ENCODE measurements at places on chromosomes 7 and 10. TPM values are rescaled to one million over a fixed set of nuclear protein-coding genes. Genes with fewer than 3 reads are reported as not detected.

GRCh38 chr7:99027241-99027640 is 116.7 kb downstream of the SMURF1 start:
- DNase-seq, result no peak

- DNase-seq, result no peak
Measured at GRCh38 chr7:156608173-156608478, 32.4 kb upstream of the RNF32 start.

GRCh38 chr7:92622685-92623084 is 32.5 kb upstream of the FAM133B start:
- no peak for DNase-seq

GRCh38 chr7:87416682-87417587 is 58.5 kb downstream of the ABCB4 start:
- DNase-seq, result peak; percentile 79

Gene NEBL
- total RNA-seq, result not detected

Gene ZNF365
- total RNA-seq, result 0.61 TPM

Gene SPAG6
- total RNA-seq, result not detected

Gene ZNF33B
- 16.4 TPM for total RNA-seq

Measured in CD8-positive, alpha-beta T cell (primary cell).